Right renal pelvis (tissue), 4 donors: ENCODE measurements at places on chromosomes 7 and 10.

GRCh38 chr7:117841011-117841410, 32.2 kb downstream of the CTTNBP2 start:
- DNase-seq: no peak

DNA sequence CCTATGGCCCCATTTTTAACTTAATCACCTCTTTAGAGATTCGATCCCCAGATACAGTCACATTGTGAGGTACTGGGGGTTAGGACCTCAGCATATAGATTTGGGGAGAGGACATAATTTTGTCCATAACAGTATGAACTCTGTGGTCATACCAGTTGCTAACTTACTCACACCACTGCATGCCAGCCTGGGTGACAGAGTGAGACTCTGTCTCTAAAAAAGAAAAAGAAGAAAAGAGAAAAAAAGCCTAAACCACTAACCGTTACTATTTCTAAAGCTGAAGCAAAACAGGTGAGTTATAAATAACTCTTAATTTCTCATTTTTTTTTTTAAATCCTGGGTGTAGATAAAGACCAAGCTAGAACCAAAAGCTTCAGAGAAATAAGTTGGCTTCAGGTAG, 155.1 kb upstream of the AUTS2 start:
- DNase-seq: no peak

- no peak for DNase-seq
These were observed 58.0 kb downstream of the CALML3 start for GRCh38 chr10:5582736-5583135.

- DNase-seq: no peak
These were observed 3.1 kb upstream of the C10orf90 start for GRCh38 chr10:126673565-126673964.

DNA sequence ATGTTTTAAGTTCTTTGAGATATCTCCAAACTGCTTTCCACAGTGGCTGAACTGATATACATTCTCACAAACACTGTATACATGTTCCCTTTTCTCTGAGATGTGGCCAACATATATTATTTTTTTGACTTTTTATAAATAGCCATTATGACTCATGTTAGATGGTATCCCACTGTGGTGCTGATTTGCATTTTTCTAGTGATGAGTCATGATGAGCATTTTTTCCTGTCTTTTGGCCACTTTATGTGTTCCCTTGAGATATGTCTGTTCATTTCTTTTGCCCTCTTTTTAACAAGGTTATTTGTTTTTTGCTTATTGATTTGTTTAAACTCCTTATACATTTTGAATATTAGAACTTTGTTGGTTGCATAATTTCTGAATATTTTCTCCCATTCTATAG, 1055.1 kb downstream of the NXPH1 start:
- no peak for DNase-seq

DNA sequence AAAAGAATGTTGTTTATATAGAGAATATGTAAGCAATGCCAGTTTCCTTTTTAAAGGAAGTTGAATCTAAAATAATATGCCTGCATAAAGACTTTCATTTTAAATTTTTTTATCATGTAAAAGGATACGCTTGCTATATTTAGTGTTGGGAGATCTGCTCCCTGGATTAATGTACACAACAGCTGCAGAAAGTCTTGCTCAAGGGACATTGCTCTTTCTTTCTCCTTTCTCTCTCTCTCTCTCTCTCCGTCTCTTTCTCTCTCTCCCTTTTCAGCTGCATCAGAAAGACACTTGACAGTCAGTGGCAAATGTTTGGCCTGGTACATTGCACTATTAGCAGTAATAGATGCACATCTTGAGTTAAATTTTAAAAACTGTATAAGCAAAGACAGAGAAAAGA, 739 bp downstream of the MYPN start:
- no peak for DNase-seq

GRCh38 chr7:37957221-37957970, 37.0 kb downstream of the EPDR1 start:
- DNase-seq: no peak

- no peak for DNase-seq
These were observed 263.7 kb upstream of the PPP2R2D start for GRCh38 chr10:131636841-131637724.

GRCh38 chr10:59287587-59288255, 74.6 kb downstream of the FAM13C start:
- no peak for DNase-seq

- DNase-seq: no peak
These were observed 14.0 kb upstream of the UNCX start for GRCh38 chr7:1218541-1219165.

- DNase-seq: peak; percentile 20
These were observed 1.2 kb downstream of the CCDC6 start for GRCh38 chr10:59905066-59905730.

GRCh38 chr10:122102869-122103525, 114.0 kb downstream of the TACC2 start:
- DNase-seq: no peak

GRCh38 chr7:17646253-17646956, 293.9 kb downstream of the SNX13 start:
- no peak for DNase-seq

DNA sequence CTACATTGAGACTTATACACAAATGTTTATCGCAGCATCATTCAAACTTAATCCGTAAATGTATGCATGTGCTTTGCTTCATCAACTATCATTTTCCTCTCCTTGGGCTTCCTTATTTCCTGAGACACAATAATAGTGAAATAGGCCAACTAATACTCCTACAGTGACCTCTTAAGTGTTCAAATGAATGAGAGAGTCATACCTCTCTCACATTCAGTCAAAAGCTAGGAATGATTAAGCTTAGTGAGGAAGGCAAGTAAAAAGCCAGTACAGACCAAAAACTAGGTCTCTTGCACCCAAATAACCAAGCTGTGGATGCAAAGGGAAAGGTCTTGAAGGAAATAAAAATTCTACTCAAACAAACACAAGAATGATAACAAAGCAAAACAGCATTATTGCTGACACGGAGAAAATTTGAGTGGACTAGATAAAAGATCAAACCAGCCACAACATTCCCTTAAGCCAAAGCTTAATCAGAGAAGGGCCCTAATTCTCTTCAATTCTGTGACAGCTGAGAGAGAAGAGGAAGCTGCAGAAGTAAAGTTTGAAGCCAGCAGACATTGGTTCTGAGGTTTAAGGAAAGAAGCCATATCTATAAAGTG, 72.3 kb downstream of the GLCCI1 start:
- DNase-seq: no peak

DNA sequence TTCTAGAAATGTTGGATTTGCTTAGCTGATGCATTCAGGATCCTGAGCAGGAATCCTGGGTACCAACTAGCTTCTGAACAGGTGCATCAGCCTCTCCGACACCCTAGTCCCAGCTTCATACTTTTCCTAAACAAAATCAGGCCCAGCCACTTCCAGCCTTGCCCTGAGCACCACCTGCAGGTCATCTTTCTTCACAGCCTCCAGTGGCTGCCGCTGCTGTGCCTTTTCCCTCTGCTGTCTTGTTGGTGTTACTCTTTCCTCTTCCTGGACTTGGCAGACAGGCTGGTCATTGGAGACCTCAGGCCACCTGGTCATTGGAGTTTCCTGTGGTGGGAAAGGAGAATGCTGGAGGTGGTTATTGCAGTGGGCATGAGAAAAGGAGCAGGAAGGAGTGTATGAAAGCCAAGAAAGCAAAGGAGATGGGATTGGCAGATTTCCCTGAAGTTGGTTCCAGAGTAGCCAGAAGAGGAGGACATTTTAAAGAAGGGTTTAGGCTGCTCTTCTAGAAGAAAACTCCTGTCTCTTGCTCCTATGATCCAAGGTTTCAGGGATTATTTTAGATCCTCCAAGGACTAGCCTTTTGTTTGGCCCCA, 48.2 kb upstream of the NFKB2 start:
- DNase-seq: peak; percentile 26

- DNase-seq: no peak
These were observed 408.0 kb downstream of the HGF start for GRCh38 chr7:81361769-81362312.

- DNase-seq: no peak
These were observed 65.6 kb downstream of the DOCK4 start for GRCh38 chr7:112140600-112140999.

DNA sequence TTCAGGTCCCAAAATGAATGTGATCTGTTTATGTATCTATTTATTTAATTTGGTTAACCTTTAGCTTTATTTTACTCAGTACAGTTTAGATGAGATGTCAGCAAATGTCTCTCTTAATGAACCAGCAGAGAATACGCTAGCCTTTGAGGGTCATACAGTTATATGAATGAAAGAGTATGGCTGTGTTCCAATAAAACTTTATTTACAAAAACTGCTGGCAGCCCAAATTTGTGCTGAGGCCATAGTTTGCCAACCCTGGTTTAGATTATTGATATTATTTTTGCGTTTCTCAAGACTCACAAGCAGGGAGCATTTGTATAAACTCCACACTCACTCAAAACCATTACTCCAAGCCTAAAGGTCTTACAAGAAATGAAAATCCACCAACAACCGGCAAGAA, 323.4 kb upstream of the NRP1 start:
- DNase-seq: no peak

DNA sequence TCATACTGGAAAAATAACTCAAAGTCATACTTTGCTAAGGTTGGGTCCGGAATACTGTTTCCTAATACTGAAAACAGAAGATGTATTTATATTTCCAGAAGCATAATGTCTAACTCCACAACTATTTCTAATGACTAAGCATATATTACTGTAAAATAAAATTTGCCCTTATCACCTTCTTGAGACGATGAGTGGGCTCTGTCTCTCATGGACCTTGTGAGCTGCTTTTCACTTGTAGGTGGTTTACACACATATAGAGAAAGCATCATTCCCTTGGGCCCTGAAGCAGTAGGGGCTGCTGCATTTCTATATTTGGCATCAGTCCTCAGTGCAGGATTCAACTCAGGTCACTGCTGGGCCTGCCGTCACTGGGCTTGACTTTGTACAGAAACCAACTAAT, 10.7 kb upstream of the FAM13C start:
- DNase-seq: no peak

GRCh38 chr10:13291821-13292773, 7.8 kb downstream of the PHYH start:
- no peak for DNase-seq

GRCh38 chr10:11144626-11145494, 127.2 kb downstream of the CELF2 start:
- no peak for DNase-seq

DNA sequence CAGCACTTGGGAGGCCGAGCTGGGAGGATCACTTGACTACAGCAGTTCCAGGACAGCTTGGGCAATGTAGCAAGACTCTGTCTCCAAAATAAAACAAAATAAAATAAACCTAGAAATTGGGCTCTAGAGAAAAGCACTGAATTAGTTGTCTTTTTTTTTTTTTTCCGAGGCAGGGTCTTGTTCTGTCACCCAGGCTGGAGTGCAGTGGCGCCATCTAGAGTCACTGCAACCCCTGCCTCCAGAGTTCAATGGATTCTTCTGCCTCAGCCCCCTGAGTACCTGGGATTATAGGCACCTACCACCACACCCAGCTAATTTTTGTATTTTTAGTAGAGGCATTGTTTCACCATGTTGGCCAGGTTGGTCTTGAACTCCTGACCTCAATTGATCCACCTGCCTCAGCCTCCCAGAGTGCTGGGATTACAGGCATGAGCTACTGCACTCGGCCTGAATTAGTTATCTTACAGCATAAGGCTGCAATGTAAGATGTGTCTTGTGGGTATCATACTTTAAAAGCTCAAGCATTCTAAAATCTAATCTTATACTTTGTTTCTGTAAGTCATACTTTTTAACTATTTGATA, 12.8 kb downstream of the MEIG1 start:
- DNase-seq: no peak

DNA sequence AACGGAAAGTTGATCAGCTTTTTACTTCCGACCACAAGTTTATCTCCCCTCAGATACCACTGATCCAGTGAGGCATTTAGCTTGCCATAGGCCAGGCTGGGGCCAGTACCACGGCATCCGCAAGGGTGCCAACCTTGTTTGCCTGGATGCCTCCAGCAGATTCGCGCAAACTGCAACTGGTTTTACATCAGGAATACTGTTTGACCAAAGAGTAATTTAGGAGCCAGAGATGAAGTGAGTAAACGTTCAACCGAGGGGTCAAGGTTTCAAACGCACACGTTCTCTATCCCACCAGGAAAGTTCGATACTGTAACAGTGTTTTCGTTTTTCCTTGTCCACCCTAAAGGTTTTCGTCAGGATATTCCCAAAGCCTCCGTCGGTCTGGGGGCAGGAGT, 266 bp upstream of the MDFIC start:
- peak; percentile 34 for DNase-seq

DNA sequence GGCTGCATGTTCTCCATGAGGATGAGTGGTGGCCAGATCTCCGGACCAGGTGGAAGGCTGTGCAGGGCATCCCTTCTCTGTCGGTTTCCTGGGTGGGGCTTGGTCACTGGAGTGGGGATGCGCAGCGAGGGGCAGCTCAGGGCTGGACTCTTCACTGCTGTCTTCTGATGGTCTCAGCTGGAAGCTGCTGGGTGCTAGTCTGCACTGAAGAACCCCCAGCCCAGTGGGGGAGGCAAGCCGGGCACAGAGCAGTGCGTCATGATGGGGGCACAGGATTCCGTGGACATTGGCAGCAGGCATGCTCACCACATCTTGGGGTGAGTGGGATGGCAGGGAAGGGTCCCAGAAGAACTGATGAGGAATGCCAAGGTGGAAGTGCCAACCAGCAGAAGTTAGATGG, 39.8 kb downstream of the EEPD1 start:
- no peak for DNase-seq

DNA sequence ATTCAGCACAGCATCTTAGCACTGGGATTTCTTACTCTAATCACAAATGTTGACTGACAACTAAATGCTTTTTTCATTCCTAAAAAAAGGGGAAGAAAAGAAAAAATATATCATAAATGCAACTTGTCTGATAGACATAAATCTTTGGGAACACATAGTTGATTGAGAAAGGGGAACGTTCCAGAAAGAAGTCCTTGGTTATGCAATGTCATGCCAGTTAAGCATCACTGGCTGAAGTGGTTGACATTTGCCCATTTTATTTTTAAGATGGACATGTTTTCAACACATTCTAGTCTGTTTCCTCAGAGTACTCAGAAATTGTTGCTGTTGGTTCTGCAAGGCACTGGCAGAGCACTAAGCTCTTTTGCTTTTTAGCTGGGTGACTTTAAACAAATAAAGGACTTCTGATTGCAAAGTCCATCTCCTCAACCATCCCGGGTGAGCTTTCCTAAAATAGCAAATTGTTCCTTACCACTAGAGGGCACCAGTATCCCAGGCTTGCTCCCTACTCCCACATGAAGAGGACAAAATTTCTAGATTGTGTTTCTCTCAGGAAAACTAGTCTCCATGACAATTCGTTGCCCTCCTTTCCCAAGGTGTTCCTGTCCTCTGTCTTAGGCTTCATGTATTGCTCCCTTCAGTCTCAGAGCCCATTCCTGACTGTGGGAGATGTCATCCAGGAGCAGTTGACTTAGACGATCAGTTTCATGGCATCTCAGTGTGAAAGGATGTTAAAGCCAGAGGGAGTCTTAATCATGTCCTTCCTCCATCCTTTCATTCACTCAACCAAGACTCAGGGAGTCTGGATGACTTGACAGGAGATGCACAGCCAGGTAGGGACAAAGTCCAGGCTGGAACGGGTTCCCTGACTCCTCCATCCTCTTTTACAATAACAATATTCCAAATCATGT, 23.9 kb downstream of the OPALIN start:
- DNase-seq: peak; percentile 23

- DNase-seq: no peak
These were observed 102.0 kb downstream of the HIF1AN start for GRCh38 chr10:100637785-100638184.
